ENCODE measurements at places on chromosomes 1 and 21.
A peak's percentile ranks its signal among the peaks of the same experiment; 100 is the strongest.

DNA sequence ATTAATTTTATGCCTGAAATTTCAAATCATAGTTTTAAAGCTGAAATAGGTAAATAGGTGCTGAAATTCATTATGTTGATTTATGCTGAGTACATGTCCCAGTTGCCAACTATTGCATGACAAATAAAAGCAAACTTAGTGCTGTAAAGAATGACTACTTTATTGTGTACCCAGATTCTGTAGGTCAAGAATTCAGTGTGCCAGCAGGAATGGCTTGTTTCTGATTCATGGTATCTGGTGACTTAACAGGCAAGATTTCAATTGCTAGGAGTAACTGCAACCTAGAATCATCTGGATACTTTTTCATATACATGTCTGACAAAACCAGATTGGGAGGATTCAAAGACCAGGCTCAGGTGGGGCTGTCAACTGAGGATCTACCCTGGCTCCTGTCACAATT, 678.4 kb upstream of the ADAMTS5 start:
- DNase-seq = no peak

GRCh38 chr1:102799496-102799895, 308.8 kb downstream of the COL11A1 start:
- no peak for DNase-seq

DNA sequence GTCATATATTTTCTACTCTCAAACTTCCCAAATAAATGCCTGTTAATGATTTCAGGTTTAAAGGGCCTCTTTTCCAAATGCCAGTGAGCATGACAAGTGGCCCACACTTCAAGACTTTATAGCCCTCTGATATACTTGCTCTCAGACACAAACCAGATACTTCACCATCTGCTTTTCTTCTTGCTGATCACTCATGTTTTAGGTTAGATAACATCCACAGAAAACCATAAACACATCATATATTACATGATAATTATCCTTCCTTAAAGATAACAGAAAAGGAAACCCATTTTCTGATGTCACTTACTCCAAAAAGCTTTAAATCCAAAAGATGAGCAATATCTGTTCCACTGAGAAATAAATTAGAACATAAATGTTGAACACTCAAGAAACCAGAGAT, 723.5 kb downstream of the LTN1 start:
- no peak for DNase-seq

DNA sequence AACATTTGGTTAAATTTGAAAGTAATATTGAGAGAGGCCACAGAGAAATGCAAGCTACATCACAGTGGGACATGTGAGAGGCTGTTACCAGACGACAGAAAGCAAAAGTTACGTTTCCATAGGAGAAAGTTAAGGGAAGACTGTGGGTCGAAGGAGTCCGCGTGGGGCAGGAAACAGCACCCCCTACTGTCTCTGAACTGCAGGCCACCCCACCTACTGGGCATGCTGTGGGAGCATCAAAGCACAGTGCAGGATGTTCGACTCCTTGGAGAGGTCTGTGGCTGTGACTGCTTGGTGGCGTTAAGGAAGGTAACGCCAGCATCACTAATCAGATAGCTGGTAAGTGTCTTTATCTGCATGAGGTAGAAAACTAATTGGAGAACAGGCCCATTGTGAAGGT, 123.9 kb downstream of the PTBP2 start:
- no peak for DNase-seq

- DNase-seq = no peak
These were observed 13.0 kb upstream of the TMEM9 start for GRCh38 chr1:201167041-201167991.

DNA sequence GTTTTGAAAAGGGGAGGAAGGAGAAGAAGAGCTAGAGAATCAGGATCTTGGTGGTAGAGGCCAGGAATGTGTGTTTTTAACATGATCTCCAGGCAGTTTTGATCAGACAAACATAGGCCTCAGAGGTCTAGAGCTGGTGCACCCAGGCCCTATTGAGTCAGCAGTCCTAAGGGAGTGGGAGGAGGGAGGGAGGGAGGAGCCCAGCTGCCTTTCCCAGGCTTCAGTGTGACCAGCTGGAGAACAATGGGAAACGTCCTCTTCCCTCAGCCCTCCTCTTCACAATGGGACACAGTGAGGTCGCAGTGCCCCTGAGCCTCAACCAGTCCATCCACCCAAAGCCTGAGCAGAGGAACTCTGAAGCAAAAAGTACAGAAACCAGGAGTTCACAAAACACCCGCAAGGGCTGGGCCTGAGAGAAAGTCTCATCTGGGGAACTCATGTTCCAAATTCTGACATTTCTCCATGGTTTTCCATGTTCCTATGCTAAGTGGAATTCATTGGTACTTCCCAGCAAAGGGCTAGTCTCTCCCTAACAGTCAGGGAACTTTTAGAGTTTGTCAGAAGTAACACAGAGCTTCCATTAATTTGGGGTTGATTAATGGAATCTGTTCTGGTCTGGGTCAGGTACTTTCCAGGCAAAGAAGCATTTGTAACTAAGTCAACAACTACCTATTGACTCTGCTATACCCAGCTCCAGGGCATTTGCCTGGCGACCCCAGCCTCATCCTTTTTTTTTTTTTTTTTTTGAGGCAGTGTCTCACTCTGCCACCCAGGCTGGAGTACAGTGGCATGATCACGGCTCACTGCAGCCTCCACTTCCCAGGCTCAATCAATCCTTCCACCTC, 37.5 kb downstream of the ELAPOR1 start:
- peak; percentile 62 for DNase-seq

DNA sequence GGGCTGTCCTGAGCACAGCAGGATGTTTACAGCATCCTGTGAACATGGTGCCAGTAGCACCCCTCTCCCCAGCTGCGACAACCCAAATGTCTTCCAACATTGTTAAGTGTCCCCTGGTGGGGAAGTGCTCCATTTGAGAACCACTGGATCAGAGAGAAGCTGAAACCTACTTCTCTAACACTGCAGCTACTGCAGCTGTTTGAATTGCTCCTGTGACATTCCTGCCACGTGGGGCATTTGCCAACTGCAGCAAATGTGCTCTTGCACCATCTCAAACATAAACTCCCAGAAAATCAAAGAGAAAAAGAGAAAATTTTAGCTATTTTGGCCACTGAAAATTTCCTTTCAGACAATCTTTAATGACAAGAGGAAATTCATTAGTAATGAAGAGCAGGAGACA, 11.0 kb downstream of the SLC2A5 start:
- DNase-seq = no peak

DNA sequence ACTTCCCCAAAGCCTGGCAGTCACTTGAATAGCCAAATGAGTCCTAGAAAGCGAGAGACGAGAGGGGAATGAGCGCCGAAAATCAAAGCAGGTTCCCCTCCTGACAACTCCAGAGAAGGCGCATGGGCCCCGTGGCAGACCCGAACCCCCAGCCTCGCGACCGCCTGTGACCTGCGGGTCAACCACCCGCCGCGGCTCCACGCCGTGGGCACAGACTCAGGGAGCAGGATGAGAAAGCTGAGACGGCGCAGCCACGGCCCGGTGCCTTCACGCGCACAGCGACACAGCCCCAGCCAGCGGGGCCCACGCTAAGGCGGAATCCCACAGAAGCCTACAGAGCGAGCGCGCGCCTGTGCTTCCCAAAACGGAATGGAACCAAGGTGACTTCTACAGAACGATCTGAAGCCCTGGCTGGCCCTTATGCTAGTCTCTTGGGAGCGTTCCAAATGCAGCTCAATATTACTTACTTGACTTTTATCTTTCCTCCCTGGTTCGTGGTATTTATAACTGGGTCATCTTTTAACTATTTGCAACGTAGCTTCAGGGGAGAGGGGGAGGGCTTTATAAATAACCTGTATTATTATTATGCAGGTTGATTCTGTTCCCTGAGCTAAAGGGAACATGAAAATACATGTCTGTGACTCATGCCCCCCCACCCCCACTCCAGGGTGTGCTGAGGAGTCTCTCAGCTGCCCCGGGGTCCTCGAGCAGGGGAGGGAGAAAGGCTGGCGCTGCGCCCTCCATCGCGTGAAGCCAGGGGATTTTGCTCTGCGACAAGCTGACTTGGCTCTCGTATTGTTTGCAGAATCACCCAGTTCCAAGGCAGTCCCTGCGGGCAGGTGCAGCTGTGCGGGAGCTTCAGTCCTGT, 1.7 kb downstream of the TSPEAR start:
- peak; percentile 55 for DNase-seq

DNA sequence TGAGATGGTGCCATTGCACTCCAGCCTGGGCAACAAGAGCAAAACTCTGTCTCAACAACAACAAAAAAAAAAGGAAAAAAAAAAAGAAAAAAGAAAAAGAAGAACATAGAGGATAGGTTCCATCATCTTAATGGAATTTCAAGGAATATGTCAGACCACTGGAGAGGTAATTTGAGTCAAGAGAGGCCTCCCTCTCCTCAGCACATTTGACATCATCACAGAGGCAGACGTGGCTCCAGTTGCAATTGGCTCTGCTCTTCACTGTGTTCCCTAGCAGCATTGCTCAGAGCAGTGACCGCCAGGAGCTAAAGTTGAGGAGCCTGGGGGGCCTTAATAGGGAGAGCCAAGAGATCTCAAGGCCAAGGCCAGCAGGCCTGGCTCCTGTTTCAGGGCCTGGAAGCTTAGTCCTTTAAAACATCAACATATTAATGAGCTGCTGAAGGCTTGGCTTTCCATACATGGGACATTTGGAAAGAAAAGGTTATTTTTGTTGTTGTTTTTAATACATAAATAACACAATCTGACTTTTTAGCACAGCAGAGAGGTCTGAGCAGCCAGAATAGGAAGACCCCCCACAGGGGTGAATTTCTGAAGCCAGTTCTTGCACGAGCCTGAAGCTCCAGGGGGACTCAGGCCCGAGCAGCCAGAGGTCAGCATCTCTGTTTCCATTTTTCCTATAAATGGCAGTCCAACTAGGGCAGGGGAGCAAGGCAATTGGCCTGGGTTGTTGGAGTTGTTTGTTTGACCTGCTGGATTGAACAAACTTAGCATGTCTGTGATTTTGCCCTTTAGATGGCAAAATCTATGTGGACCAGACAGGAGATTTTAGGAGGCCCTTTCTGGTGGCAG, 118.3 kb upstream of the FGGY start:
- no peak for DNase-seq

DNA sequence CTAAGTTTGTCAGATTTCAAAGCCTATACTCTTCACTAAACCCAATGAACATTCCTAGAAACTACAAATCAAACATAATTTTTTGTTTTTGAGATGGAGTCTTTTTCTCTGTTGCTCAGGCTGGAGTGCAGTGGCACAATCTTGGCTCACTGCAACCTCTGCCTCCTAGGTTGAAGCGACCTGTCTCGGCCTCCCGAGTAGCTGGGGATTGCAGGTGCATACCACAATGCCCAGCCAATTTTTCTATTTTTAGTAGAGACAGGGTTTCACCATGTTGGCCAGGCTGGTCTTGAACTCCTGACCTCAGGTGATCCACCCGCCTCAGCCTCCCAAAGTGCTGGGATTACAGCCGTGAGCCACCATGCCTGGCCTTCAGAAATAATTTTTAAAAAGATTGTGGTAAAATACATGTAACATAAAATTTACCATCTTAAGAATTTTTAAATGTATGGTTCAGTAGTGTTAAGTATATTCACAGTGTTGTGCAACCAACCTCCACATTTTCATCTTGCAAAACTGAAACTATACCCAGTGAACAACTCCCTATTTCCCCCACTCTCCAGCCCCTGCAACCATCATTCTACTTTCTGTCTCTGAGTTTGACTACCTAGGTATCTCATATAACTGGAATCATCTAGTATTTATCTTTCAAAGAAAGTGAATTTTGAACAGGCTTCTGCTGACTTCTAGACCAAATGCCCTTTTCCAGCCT, 2.7 kb upstream of the CFAP141 start:
- no peak for DNase-seq

DNA sequence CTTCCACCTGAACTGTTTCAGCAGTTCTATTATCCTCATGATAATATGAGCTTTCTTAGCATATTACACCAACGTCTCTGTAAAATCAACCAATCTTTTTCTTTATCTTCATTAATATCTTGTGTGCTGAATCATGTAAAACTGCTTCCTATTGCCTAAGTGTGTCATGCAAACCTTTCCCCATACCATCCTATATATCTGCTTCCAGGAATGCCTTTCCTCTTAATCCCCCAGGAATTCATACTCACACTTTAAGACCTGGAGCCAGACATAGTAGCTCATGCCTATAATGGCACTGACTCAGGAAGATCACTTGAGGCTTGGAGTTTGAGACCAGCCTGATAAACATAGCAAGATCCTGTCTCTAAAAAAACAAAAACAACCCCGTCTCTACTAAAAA, 183.9 kb downstream of the NRIP1 start:
- no peak for DNase-seq

DNA sequence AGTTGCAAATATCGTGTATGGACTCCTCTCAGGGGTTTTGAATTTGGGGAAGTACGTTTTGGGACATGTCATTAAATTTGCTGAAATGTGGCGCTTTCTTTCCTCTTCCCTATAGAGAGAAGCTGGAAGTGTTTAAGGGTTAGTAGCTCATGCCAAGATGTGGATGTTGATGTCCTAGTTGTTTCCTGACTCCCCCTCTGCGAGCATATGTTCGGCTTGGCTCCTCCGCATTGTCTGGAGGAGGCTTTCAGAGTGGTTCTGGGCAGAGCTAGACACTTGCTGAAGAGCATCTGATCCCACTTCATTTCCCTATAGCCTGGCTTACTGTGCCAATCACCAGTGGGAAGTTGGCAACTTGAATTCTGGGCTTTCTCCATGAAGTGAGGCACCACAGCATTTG, 347.4 kb upstream of the B3GALT2 start:
- DNase-seq = no peak

DNA sequence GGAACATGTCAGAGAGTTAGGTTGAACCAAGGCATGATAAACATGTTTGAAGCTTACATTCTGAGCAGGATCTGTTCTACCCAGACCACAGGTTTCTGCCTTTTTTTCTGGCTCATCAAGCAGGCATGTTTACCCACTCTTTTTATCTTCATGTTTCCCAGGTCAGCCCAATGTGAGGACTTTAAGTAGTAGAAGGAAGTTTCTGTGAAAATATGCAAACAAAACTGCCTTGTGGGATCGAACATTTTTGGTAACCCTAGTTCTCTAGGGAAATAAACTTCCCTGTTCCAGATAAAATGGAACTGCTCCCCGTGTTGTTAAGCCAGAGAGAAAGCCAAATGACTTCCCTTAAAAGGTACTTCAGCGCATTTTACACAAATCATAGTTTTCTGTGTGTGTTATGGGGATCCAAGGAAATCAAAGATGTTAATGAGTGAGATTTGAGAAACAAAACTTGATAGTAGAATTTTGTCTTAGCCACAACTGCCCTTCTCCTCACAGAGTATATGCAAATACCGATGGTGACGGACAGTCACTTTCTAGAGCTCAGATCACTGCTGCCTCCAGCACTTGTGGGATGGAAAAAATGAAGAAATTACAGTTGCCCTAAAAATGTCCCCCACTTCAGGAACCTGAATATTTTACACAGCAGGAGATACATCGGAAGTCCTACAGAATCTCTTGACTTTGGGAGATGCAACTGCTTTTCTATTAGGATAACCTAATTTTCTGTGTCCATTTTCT, 765 bp upstream of the HIPK1 start:
- DNase-seq = no peak

DNA sequence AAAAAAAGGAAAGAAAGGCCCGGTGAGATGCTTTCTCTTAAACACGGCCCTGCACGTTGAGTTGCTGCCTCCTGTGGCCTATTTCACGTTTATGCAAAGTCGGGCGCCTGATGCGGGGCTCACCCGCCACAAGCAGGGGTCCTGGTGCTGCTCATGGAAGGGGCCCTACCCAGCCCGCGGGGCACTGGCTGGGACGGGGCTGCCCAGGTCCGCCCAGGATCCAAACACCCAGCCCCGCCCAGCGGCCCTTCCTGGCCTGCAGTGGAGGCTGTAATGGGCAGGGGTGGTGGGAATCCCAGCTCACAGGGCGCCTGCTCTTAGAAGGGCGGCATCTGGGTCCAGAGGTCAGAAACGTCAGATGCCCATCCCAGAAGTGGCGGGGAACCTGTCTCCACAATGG, 1.6 kb downstream of the COL6A2 start:
- peak; percentile 50 for DNase-seq

Measured in ecto neural progenitor cell (in vitro differentiated cells).